ENCODE measurements at places on chromosomes 12 and 14. TPM values are rescaled to one million over a fixed set of nuclear protein-coding genes. Genes with fewer than 3 reads are reported as not detected.

ADAM20 gene
- 3.8 TPM for total RNA-seq

FLRT2 gene
- total RNA-seq, result 91.4 TPM

CMKLR1 gene
- total RNA-seq, result 55.4 TPM

ANO2 gene
- 27.8 TPM for total RNA-seq

FIGNL2 gene
- 2.1 TPM for total RNA-seq

TPI1 gene
- total RNA-seq, result 317 TPM

SPSB2 gene
- 4.2 TPM for total RNA-seq

TSFM gene
- total RNA-seq, result 15.0 TPM

DNA sequence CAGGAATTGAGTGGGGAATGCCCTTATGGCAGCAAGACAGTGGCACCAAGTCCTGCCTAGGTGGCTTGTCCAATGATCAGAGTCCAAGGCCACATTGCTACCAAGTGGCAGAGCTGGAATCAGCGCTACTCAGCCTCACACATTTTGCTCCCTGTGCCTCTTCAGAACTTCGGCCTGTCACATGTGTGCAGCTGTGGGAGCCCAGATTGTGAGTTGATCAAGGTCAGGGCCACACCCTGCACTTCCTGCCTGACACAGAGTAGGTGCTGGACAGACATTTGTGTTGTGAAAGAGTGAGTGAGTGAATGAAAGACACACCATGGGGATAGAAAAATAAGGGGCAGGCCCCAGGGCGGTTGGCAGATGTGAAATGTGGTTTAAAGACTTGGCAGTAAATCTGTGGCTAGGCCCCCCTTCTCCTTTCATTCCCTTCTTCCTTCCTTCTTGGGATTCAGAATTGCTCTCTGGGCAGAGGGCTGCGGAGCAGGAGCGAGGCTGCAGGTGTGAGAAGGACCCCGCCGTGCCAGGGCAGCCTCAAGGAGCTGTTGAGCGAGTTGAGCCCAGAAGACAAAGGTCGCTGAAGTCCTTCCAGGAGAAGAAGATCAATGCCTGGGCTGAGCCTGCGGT is 83.5 kb downstream of the SLC25A47 start:
- DNase-seq, result no peak

GRCh38 chr14:36316131-36316530 is 4.3 kb downstream of the MBIP start:
- DNase-seq, result no peak

DNA sequence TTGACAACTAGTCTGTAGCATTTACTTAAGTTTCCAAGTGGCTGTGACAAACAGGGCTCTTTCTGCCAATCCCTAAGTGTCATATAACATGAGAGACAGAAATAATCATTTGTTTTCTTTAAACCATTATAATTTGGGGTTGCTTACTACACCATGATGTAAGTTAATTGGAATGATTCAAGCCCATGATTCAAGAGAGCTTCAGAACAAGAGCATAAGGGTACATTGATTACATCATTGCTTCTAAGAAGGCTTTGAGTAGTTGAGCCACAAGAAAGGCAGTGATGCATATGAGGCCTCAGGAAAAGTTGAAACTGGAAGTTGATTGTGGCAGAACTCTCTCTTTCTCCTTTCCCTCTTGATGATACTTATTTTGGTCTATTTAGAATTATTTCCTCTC is 444.0 kb downstream of the CCER1 start:
- no peak for DNase-seq

DNA sequence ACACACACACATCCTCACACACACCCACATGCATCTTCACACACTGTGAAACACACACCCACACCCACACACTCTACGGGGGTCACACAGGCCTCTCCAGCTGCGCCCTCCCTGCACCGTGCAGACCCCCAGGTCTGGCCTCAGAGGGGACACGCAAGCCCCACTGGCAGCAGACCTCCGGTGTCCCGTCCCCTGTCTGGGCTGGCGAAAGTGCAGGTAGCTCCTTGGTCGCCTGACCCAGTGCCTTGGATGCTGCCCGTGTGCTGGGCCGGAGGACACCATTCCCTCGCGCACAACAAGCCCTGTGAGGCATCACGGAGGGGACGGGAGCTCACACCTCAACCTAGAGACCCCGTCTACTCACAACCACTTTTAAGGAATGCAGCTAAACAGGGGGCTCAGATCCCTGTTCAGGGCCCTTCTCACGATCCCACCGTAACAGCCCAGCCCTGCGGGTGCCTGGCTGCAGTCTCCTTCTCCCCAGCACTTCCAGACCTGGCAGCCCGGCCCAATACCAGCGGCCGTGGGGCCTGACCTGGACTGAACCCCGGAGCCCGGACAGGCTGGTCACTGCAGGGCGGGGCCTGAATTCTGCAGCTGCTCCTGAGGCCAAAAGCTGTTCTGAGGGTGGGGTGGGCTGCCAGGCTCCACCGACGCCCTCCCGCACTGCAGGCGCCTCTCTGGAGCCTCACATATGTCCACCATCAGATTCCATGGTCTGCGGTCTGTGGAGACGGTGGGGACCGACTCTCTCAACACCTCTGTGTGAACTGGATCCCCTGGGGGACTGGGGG is 42.1 kb upstream of the FZD10 start:
- DNase-seq, result no peak

GRCh38 chr12:30859226-30859625 is 67.3 kb upstream of the TSPAN11 start:
- no peak for DNase-seq

DNA sequence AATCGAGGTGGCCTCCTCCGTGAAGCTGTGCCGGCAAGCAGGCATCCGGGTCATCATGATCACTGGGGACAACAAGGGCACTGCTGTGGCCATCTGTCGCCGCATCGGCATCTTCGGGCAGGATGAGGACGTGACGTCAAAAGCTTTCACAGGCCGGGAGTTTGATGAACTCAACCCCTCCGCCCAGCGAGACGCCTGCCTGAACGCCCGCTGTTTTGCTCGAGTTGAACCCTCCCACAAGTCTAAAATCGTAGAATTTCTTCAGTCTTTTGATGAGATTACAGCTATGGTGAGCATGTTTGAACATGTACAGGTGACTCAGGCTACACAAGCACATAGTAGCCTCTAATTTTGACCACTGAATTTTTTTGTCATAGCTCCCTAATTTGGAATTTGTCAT is 59.7 kb downstream of the ATP2A2 start:
- no peak for DNase-seq

- DNase-seq, result no peak
Measured at GRCh38 chr14:66041582-66041981, 444.6 kb upstream of the CCDC196 start.

GRCh38 chr12:45304514-45305178 is 88.8 kb downstream of the ANO6 start:
- DNase-seq, result no peak

GRCh38 chr14:60723116-60723906 is 840 bp downstream of the SIX4 start:
- peak; percentile 56 for DNase-seq

DNA sequence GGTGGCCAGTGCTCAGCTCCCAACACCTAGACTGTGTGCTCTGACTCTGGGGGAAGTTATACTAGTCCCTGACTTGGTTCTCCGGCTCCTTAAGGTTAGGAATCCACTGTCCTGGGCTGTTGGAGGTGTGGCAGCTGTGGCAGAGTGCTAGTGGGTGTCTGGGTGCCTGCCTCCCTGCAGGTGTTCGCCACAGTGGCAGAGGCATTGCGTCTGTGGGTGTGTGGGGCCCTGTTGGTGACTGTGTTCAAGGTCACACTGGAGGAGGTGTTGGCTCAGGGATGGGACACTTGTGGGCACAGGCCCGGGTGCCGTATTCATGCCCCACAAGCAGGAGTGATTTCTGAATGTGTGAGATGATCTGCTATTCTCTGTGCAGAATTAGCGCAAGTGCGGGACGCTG is 467.4 kb downstream of the TMEM121 start:
- no peak for DNase-seq

- no peak for DNase-seq
Measured at GRCh38 chr12:40942326-40942725, 245.8 kb upstream of the PDZRN4 start.

DNA sequence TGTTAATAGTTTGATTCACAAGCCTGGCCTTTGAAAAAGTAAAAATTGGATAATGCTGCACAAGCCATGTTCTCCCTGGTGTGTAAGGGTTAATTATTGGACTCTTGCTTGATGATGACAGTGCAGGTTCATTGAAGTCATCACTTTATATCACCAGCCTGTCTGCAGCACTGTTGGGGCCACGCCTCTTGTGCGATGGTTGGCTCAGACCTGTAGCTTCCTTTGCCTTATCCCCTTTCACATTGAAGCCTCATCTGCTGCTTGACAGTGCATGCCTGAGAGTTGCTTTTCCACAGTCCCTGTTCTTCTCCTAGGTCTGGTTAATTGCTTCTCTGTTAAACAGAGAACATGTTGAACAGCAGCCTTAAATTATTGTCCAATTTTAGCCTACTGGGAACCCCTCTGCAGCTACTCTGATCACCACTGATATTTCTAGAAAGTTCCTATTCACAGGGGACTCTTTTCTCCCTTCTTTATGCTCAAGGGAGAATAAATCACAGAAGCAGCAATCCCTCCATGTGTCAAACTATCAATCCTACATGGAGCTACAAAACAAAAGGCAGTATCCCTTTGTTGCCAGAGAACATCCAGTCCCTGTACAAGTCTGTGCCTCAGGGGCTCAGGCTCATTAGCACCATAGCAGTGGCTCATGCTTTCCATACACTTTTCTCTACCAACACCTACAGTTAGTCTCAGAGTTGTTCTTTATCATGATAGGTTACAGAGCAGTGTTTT is 322.1 kb downstream of the RGS6 start:
- no peak for DNase-seq

DNA sequence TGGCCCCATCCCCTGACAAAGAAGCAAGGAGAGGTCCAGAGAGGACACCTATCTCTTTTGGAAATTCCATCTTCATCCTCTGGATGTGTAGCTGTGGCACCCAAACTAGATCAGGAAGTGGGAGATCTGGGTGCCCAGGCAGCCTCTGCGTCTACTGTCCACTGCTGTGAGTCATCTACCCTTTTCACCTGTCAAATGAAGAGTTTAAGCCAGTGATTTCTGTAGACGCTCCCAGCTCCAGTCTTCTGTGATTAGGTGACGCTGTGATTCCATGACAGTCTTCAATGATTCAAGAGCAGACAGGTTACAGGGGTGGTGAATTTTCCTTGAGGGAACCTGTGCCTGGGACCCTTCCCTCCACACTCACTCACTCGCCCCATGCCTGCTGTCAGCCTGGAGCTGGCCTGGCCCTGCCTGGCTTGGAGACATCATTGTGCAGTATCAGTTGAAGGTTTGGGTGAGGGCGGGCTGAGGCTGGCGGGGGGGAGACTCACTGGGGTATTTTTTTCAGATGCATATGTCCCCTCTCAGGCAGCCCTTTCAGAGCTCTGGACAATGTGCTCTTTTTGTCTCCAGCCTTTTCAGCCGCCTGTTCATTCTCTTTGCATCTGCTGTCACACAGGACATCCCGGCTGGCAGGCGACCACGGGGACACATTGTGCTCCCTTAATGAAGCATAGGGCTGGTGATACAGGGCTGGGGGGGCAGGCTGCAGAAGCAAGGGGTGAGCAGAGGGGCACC is 56.8 kb upstream of the PARP11 start:
- DNase-seq, result no peak

GRCh38 chr14:61468063-61468825 is 146.9 kb downstream of the PRKCH start:
- DNase-seq, result no peak

- peak; percentile 83 for DNase-seq
Measured at GRCh38 chr14:76872796-76873432, 46.7 kb downstream of the LRRC74A start.

- no peak for DNase-seq
Measured at GRCh38 chr14:49905989-49906388, 13.1 kb downstream of the ARF6 start.

DNA sequence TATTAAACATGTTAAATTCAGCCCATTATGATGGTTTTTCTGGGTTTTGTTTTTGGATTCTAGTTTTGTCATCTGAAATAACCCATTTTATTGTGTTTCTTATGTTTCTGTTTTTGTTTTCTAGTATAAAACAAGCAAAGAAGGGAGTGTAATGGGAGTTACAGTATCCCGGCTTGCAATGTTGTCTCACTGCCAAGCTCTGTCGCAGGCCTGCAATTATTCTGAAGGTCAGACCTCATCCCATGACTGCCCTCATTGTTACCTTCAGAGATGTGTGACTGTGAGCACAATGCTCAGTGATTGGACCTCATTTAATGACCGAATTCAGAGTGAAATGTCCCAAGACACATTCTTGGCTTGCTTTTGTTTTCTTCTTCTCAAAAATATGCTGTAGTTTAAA is 73.0 kb upstream of the ATF1 start:
- DNase-seq, result no peak

DNA sequence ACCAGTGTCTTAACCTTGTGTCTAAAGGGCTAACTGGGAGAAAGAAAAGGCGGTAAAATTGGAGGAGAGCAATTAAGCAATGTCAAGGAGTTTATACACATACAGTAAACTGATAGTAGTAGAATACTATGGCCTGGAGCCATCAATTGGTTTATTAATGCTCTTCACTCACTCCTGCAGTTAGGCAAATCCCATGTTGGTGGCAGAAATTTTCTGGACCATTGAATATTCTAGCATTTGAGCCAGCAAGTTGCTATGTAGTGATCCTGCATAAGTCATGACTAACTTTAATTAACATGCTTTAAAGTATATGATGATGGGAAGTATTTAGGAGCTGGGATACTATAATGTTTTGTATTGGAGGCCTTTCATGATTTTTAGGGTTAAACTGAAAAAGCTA is 14.3 kb upstream of the DERA start:
- no peak for DNase-seq

DNA sequence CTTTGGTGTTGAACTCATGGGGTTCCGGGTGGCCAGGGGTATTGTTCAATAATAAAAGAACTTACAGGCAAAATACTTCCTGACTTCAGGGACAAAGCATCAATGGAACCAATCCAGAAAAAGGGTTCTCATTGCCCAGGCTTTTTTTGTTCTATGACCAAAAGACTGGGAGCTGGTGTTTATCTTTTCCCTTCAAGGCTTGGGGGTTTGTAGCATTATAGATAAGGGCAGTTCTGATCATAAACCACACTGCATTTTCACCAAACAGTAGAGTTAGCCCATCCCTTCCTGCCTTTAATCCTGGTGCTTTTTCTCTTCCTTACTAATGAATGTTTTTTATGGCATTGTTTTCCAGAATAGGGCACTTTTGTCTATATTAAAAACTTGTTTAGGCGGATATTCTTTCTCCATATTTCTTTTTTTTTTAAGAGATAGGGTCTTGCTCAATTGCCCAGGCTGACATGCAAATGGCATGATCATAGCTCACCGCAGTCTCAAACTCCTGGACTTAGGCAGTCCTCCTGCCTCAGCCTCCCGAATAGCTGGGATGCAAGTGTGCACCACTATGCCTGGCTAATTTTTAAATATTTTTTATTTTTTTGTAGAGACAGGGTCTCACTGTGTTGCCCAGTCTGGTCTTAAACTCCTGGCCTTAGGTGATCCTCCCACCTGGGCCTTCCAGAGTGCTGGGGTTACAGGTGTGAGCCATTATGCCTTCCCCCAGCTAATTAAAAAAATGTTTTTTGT is 9.7 kb downstream of the FUT8 start:
- no peak for DNase-seq

- DNase-seq, result no peak
Measured at GRCh38 chr14:30790827-30791226, 83.5 kb upstream of the COCH start.

- no peak for DNase-seq
Measured at GRCh38 chr12:57342207-57342691, 88.6 kb downstream of the R3HDM2 start.

GRCh38 chr14:104844306-104845032 is 20.6 kb upstream of the CEP170B start:
- peak; percentile 77 for DNase-seq

Data from aorta (tissue), 5 donors.